Stimulated activated naive CD8-positive, alpha-beta T cell treated with anti-CD3 and anti-CD28 coated beads, Interleukin-15, amount 100 ng/mL, for 72 hours (primary cell): ENCODE measurements at places on chromosomes 4 and X.

GRCh38 chrX:70422851-70423341 is at the start of gene GDPD2:
Gene GDPD2, plus strand, starts transcription at chrX:70423314. Its CDS starts 1,671 bp downstream, at chrX:70424985.
- no peak for DNase-seq

- DNase-seq, result no peak
Observed at GRCh38 chr4:129971419-129971818, 875.5 kb downstream of the C4orf33 start.

DNA sequence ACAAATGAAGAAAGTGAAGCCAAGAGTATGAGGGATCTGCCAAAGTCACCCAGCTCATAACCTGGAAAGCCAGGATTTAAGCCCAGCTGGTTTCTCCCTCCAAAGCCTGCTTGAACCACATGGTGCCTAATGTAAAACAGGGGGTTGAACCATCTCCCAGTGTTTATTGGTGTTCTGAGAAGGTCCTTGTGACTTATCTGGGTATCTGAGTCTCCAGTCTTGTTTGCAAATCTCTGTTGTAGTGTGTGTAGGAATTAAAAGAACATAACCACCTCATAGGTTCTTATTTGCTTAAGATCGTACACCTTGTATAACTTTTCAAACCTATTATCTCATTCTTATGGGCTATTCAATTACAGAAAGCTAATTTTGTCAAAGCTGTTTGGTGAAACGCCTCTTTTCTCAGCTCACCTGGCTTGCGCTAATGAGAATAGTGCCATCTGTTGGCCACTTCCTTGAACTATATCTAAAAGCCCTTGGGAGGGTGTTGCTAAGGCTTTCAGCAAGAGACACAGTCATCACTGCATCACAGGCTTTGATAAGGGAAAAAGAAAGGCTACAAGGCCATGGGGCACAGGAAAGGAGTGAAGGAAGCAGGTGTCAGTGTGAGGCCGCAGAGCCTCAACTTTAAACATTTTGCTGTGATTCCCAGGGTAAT is 34.0 kb downstream of the ETDB start:
- DNase-seq, result peak; percentile 23

DNA sequence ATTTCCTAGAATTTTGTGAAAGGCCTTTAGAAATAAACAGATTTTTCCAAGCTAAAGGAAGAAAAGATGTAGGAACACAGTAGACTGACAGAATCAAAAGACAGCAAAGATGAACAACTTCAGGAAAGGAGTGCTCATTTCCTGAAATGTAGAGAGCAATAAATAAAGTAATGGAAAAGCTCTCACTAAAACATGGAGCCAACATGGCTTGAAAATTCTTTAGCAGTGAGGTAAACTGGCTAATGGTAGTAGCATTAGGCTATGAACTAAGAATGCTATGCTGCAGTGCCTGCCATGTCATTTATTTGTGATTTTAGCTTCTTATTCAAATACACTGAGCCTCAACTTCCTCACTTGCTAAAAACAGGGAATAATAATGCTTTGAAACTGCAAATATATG is 108.7 kb downstream of the IQCM start:
- no peak for DNase-seq

DNA sequence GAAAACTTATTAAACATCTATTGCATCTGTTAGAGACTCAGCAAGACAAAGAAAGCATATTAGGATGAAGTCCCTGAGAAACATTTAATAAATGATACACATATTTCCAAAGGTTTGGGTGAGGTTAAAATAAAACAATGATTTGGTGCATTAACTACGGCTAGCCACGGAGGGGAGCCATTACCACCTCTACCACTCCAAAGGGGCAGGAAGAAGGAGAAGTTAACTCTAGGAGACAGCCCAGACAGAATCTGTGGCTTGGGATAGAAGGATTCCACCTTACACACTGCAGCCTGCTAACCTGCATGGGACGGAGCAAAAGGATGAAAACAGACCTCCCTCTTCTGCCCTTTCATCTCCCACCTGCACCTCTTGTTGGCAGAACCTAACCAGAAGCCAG is 189.1 kb upstream of the C1QTNF7 start:
- DNase-seq, result no peak

DNA sequence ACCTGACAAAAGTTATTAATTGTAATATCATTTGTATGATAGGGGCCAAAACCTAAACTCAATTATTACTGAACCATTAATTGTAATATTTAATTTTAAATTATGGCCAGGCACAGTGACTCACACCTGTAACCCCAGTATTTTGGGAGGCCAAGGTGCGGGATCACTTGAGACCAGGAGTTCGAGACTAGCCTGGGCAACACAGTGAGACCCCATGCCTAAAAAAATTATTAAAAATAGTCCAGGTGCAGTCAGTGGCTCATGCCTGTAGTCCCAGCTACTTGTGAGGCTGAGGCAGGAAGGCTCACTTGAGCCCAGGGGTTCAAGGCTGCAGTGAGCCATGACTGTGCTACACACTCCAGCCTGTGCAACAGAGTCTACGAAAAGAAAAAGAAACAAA is 18.0 kb downstream of the PPAT start:
- no peak for DNase-seq

DNA sequence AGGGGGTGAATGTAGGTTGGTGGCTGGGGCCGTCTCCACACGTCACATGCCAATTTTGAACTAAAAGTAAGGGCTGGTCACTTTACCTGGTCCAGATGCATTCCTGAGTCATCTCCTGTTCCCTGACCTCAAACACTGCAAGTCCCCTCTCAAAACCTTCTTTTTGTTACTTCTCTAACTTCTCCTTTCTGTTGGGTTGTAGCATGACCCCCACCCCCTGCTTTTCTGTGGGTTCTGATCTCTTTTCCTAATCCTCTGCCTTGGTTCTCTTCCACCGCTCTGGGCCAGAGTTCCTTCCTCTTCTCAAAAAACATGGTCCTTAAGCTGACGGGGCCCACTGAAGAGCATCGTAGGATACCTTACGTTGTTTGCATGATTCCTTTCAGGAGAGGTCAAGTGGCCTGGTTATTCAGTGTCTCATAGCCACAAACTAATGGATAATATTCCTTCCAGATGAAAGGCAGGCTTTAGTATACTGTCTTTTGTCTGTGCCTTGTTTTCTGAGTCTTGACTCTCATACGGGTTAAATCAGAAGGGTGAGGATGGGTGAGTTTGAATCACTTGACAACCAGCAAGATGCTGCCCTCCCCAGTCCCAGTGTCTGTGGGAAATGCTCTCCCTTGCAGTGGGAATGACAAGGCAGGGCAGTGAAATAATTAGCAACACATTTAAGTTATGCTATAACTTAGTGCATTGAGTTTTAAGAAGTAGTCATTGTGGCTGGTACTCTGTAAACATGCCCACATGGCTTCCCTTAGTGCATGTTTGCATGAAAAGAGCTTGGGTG is 15.1 kb downstream of the SMS start:
- DNase-seq, result no peak

GRCh38 chrX:97057349-97057909 is 173.7 kb downstream of the RPA4 start:
- DNase-seq, result no peak

GRCh38 chr4:139734201-139734874 is 68.7 kb downstream of the MGST2 start:
- no peak for DNase-seq

- no peak for DNase-seq
Observed at GRCh38 chrX:153641627-153642026, 5.4 kb upstream of the DUSP9 start.

DNA sequence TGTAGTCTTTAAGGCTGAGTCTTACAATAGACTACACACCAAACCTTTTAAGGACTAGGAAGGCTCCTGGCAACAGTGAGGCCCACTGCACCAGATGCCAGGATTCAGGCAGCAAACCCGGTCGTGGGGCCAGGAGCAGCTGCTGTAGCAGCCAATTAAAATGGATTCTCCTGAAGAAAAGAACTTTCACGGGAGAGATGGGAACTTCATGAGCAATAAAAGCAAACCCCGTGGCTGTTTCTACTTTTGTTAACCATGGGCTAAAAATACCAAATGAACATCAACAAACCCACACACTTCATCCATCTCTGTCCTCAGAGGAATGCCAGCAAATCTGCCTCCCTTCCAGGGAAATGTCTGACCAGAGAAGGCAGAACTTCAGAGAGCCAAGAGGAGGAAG is 101.4 kb downstream of the BTC start:
- DNase-seq, result no peak

DNA sequence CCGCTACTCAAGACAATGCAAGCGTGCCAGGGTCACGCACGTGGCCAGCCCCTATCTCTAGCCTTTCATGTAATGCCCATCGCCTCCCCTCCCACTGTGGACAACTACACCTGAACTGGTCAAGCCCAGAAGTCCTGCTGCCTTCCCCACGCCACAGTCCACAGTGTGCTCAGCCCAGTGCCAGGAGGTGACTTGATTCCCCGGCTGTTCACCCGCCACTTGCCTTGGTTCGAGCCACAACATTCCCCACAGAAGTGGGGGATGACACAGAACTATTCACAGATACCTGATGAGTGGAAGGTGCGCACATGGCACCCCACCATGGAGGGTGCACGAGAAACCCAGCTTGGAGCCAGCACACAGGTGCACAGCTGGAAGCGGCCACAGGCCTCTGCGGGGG is 6.8 kb downstream of the ARHGAP4 start:
- DNase-seq, result no peak

GRCh38 chrX:38268011-38268410 is 47.3 kb upstream of the SRPX start:
- no peak for DNase-seq

DNA sequence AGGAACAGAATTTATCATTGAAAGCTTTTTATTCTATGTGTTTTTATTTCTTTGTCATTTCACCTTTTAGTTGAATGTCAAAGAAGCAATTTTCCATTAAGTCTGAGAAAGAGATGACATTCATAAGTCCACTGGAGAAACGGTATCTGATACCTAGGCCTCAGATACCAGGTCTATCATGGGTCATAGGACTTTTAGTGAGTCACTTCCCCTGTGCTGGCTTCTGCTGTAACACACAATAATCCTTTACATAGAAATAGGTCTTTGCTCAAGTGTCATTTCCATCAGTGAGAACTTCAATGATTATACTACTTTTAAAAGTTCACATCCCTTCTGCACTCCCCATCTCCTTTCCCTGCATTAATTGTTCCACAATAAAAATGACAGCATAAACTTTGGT is 125.5 kb upstream of the ARMCX2 start:
- DNase-seq, result no peak

GRCh38 chr4:149292425-149293007 is 523.1 kb downstream of the IQCM start:
- no peak for DNase-seq

DNA sequence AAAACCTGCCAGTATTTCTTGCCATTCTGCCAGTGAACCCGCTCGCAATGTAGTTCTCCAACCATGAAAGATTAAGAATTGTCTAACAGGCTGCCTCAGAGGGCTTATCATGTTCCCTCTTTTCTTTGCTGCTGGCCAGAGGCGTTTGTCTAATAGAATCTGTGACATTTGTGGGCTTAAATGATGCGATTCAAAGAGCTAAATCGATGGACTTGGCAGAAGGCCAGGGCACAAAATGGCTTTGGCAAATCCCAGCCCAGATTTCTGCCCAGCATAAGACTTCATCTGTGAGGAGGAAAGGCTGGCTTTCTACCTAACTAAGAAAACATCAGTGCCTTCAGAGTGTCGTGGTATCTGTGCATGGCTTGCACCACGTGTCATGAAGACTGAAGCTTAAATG is 79.9 kb downstream of the TRPC5OS start:
- DNase-seq, result no peak

GRCh38 chrX:10007621-10008020 is 40.5 kb downstream of the CLDN34 start:
- DNase-seq, result no peak

GRCh38 chr4:37467223-37467622 is 219.0 kb downstream of the RELL1 start:
- DNase-seq, result no peak

DNA sequence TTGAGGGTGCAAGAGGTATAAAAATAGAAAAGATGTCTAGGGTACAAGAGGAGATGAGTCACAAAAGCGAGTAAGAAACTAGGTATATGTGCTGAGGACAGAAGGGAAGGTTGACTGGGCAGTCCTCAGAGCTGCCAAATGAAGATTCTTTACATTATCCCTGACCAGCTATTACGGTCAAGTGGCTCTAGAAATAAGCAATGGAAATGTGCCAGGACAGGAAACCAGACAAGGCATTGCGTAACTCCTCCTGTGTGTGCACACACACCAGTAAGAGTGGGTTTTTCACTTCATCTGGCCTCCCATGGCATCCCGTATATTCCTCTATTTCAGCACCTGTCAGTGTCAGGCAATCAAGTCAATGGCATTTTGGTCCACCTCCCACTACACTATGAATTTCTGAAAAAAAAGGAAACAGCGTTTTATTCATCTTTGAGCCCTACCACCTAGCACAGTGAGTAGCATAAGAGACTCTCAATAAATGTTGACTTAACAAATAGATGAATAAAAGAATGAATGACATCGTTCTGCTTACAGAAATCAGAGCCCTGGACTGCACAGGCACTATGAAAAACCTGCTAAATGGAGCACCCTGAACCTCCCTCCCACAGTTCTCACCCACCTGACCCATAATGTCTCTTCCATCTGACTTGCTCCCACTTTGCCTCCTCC is 62.6 kb upstream of the KLF3 start:
- no peak for DNase-seq

GRCh38 chr4:38674258-38675144 is 10.5 kb downstream of the KLF3 start:
- DNase-seq, result no peak

GRCh38 chr4:42672359-42673081 is 15.6 kb upstream of the ATP8A1 start:
- no peak for DNase-seq

DNA sequence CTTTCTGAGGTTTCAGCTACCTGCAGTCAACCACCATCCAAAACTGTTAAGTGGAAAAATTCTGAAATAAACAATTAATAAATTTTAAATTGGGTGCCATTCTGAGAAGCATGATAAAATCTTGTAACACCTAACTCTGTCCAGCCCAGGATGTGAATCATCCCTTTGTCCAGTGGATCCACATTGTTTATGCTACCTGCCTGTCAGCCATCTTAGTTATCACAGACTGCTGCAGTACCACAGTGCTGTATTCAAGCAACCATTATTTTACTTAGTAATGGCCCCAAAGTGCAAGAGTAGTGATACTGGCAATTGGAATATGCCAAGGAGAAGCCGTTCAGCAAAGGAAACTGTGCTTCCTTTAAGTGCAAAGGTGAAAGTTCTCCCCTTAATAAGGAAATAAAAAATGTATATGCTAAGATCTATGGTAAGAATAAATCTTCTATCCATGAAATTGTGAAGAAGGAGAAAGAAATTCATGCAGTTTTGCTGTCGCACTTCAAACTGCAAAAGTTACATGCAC is 20.6 kb downstream of the CAMK2D start:
- no peak for DNase-seq
